ENCODE measurements at places on chromosomes 6 and 20.

DNA sequence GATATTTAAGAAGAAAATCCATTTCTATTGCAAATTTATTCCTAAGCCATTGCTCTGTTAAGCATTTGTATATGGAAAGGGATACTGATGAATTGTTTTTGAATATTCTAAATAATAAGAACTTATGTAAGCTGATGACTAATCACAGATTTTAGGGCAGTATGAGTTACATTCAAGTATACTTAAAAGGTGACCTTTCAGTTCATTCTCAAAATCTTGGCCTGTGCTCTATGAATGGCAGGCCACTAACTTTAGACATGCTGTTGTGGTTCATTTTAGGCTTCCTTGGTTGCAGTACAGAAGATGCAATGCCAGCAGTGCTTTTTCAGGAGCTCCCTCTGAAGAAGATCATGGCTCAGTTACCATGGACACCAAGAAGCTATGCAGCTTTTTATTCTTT, 380.4 kb downstream of the CENPW start:
- no peak for DNase-seq

GRCh38 chr6:6483733-6484132, 104.8 kb upstream of the LY86 start:
- no peak for DNase-seq

DNA sequence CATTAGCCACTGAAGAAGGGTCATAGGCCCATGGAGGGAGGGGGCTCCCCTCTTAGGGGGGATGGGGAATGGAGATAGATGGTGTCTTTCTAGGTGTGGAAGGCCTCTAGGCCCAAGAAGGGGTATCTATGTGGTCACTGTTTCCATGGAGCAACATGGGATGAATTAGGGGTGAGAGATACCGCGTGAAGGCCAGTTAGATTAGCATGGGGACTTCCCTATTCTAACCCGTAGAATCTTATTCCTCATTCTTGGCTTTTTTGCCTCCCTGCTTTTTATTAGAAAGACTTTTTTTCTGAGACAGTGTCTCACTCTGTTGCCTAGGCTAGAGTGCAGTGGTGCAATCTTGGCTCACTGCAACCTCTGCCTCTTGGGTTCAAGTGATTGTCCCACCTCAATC, 3.2 kb downstream of the RAB44 start:
- no peak for DNase-seq

DNA sequence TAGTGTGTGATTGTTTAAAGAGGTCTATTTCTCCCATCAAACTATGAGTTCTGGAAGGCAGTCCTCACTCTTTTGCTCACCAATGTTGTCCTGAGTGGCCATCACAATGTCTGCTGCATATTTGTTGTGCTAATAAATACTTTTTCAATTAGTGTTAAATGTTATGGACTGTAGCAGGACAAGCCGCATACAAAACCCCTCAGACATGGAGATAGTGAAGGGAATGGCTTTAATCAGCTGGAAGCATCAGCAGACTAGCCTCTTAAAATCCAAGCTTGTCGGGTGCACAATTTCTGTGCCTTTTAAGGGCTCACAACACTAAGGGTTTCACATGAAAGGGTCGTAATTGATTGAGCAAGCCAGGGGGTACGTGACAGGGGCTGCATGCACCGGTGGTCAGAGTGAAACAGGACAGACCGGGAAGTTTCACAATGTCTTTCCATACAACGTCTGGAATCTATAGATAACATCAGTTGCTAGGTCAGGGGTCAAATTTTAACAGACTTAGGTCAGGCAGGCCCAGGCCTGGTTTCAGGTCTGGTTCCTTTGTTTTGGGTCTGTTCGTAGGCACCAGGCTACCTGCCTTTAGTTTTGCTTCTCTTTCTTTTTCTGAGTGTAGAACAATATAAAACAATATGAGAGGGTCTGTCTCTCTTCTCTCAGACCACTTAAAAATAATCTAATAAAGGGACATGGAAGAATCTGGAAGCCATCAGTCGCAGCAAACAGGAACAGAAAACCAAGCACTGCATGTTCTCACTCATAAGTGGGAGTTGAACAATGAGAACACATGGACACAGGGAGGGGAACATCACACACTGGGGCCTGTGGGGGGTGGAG, 327.6 kb upstream of the HTR1E start:
- no peak for DNase-seq

DNA sequence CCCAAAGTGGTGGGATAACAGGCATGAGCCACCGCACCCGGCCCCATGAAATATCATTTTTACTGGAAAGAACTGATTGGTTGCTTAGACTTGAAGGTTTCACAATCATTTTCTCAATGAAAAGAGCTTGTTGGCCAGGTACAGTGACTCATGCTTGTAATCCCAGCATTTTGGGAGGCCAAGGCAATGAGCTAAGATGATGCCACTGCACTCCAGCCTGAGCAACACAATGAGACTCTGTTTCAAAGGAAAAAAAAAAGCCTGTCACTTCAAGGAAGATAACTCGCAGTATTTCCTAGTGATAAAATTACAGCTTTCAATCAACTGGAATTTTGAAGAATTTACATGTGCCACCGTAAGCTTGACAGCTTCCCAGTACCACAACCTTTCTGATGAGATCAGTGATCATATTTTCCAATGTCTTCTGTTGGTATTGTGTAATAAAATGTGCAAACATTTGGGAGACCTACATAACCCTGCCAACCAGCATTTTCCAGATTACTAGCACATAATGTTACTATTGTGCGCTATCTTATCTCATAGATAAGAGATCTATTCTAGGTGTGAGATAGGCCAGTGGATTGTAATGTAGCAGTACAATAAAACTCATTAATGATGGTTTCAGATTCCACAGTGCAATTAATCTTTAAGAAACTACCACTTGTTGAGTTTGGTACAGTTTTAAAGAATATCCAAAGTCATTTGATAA, 7.2 kb downstream of the PNLDC1 start:
- DNase-seq, result no peak

- DNase-seq, result no peak
These were observed 147.0 kb upstream of the STXBP5 start for GRCh38 chr6:147057188-147057587.

DNA sequence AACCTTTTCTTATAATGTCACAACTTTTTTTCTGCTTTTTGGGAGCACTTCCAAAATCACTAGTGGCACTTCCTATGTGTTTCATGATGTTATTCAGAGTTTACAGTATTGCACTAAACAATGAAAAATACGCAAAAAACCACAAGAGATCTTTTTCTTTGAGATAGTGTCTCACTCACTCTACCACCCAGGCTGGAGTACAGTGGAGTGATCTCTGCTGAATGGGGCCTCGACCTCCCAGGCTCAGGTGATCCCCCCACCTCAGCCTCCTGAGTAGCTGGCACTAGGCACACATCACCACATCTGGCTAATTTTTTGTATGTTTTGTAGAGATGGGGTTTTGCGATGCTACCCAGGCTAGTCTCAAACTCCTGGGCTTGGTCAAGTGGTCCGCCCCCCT, 158.7 kb downstream of the COL21A1 start:
- no peak for DNase-seq

GRCh38 chr6:156421933-156422332, 355.2 kb upstream of the ARID1B start:
- no peak for DNase-seq

DNA sequence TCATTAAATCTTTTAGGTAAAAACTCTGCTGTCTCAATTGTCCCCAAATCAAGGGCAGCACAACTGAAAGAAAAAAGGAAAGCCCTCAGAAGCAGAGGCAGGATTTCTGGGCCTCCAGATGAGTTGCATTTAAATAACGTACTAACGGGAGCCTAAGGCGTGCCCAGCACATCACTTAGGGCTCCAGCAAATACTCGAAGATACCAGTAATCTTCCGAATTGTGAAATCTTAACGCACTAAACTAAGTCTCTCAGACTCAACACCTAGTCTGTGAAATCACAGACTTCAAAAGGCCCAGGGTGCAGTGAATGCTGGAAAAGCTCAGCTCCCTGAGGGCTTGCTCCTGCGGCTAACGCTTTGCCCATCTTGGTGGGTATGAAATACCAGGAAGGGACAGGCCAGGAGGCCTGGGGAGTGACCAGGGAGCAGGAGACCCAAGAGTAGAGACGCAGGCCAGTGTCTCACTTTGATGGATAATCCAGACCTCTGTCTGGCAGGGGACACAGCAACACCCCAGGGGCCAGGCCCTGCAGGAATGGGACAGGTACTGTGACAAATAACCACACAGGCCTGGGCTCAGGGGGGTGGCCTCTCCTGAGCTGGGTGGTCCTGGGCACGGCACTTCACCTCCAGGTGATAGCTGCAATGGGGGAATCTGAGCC, 36.4 kb downstream of the RRBP1 start:
- DNase-seq, result no peak

DNA sequence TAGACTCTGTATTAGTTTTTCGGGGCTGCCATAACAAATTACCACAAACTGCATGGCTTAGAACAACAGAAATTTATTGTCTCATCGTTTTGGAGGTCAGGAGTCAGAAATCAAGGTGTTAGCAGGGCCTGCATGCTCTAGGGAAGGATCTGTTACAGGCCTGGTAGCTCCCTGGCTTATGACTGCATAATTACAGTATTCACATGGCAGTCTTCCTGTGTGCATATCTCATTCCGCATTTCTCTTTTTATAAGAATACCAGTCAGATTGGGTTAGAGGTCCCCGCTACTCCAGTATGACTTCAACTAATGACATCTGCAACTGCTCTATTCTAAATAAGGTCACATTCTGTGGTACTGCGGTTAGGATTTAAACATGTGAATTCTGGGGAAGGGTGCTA, 59.3 kb upstream of the SLC2A12 start:
- no peak for DNase-seq

- no peak for DNase-seq
These were observed 117.4 kb downstream of the TTLL2 start for GRCh38 chr6:167442245-167442644.

- no peak for DNase-seq
These were observed 26.5 kb upstream of the ANGPT4 start for GRCh38 chr20:942611-943010.

GRCh38 chr6:144008120-144008811, at the start of gene PLAGL1:
TSS of gene PLAGL1 (minus strand) at chr6:144008259. CDS start at chr6:143948136, 60,123 bp downstream.
- DNase-seq, result no peak

DNA sequence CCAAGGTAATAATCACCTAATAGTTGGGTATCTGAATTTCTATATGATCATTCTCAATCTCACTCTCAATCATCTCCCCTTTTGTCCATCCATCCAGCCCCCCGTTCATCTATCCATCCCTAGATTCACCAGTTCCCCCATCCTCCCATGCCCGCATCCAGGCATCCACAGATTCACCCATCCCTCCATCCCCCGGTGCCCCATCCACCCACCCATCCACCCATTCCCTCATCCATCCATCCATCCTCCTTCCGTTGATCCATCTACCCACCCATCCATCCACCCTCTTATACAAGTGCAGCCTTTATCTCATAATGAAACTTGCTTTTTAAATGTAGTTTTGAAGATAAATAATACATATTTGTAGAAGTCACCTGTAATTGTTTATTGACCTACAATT, 76.5 kb downstream of the EYA4 start:
- no peak for DNase-seq

- no peak for DNase-seq
These were observed 283.7 kb downstream of the BTBD3 start for GRCh38 chr20:12201289-12201991.

- DNase-seq, result no peak
These were observed 96.6 kb downstream of the YTHDF1 start for GRCh38 chr20:63119121-63119962.

DNA sequence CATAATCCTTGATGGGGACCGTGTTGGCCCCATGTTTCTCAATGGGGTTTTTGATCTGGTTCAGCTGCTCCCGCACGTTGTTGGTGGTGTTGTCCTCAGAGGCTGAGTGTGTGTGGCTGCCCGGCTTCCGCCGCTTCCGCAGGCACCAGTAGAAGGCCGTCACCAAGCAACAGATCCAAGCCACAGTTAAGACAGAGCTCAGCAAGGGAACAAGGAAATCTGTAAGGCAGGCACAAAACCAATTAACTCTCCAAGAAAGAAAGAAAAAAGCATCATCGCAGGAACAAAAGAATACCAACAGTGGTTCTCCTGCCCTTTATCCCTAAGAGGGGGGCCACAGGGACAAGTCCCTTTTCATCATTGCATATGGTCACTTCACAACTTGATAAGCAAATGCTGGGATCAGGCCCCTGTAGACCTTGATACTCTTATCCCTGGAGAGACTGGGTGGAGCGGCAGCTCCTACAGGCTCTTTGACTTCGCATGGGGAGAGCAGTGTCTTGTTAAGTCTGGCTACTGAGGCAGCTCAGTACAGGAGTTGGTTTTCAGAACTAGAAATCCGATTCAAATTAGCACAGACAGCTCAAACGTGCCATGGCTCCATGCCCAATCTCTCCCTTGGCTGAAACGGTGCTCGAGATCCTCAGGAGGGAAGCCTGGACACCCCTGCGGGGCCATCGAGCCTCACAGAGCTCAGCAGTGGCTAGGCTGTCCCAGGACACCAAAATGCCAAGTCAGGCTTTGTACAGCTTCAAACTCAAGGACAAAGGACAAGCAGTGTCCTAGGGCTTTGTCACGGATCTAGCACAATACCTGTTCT, 33.9 kb downstream of the JAG1 start:
- DNase-seq, result no peak

DNA sequence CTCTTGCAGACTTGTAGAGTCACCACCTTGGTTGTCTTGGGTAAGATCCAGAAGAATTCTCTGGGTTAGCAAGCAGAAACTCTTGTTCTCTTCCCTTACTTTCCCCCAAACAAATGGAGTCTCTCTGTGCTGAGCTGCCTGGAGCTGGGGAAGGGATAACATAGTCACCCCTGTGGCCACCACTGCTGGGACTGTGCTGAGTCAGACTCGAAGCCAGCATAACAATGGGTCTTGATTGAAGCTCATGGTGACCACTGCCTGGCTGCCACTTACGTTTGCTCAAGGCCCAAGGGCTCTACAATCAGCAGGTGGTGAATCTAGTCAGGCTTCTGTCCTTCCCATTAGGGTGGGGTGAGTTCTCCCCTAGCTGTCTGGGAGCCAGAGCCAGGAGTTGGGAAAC, 15.4 kb upstream of the ERVFRD-1 start:
- no peak for DNase-seq

DNA sequence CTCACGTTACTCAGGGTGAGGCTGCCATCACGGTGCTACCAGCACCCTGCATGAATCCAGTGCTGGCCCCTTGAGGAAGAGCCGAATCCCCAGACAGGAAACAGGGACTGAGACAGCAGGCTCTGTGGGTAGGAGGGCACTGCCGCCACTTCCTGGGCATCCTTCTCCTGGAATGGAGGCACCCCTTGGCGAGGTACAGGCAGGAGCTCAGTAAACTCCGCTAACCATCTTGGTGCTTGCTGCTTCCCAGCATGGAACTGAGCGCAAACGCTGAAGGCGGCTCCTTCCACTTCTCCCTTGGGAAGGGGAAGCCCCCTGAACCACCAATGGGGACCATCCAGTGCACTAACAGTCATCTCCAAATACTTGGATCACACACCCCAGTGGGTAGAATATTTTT, 13.5 kb upstream of the CCDC167 start:
- no peak for DNase-seq

GRCh38 chr6:31079656-31080261, 32.6 kb downstream of the C6orf15 start:
- peak; percentile 38 for DNase-seq

GRCh38 chr6:26539071-26539615, 977 bp downstream of the HMGN4 start:
- DNase-seq, result no peak

Data from NCI-H1694 treated with DMSO at 0.1 percent for 48 hours (cell line).